ENCODE measurements at places on chromosomes 12 and 14.

DNA sequence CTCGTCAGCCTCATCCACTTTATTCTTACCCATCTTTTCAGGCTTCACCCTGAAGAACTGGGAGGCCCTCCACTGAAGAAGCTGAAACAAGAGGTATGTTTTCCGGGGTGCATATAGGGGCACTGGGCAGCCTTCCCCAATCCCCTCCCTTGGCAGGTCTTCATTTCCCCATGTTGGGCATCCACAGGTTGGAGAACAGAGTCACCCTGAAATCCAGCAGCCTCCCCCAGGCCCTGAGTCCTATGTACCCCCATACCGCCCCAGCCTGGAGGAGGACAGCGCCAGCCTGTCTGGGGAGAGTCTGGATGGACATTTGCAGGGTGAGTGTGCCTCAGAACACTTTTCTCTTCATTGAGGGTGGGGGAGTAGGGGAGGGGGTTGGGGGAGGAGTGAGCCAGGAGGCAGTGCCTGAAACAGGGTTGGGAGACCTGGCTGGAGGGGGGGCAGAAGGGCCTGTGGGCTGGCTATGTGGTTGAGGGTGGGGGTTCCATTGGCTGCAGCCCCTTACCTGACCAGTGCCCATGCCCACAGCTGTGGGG is 4.0 kb downstream of the NAB2 start:
- DNase-seq = no peak

DNA sequence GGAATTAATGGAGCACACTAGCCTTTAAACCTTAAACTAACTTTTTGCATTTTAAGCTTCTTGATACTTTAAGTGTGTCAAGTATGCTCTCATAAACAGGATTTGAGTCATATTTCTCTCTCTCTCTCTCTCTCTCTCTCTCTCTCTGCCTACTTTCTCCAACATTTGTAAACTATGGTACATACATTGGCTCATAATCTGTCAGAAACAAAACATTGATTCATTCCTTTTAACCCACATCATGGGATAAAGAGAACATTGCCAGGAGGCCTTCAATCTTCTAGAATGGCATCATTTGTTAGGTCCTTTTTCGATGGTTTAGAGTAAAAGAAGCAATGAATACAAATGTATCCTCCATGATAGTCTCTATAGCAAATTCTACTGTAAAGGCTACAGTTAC is 81.6 kb upstream of the RERGL start:
- no peak for DNase-seq

DNA sequence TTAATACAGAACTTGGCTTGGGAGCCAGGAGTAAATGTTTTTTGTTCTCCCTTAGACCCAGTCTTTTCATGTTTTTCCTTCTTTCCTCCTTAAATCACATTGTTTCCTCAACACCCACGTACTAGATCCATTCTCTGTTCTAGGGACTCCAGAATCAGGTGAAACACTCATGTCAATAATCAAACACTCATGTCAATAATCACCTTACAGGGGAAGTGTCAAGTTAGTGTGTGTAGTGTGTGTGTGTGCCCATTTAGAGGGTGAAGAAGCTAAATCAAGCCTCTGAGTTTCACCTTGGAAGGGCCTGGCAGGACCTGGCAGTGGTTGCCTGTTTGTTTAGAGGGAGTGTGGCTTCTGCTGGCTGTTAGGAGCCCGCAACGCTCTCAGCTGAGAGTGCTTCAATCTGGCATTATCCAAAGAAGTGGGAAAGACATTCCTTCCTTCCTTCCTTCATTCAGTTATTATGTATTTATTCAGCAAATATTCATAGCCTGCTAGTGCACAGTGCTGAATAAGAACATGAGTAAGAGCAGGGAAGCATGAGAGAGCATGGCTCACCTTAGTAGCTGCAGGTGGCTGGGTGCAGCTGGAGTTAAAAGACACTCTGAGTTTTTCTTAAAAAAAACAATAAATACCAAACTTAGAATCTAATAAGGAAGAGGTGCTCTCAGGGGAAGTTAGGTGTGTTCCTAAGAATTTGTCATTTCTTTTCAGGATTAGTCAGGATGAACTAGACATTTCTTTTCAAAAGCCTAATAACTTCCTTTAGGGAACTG is 17.6 kb upstream of the EID3 start:
- DNase-seq = no peak

DNA sequence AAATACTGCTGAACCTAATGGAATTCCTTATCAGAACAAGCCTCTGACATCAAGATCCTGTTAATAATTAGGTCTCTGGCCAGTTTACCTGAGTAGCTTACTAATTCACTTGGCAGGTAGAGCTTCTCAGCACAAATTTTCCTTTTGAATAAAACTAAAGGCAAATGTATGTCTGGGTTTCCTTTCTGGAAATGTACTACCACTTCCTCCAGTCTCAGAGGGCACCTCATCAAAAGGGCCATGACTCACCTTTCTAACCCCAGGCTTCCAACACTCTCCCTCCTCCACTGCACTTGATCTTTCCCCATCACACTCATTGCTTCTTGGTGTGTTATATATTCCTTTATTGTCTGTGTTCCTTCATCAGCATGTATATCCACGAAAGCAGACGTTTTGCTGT is 90.5 kb downstream of the SLC2A13 start:
- DNase-seq = no peak

GRCh38 chr14:94921456-94921855 is 151.5 kb upstream of the GSC start:
- no peak for DNase-seq

- no peak for DNase-seq
Measured at GRCh38 chr12:126663304-126664094, 1598.3 kb downstream of the AACS start.

DNA sequence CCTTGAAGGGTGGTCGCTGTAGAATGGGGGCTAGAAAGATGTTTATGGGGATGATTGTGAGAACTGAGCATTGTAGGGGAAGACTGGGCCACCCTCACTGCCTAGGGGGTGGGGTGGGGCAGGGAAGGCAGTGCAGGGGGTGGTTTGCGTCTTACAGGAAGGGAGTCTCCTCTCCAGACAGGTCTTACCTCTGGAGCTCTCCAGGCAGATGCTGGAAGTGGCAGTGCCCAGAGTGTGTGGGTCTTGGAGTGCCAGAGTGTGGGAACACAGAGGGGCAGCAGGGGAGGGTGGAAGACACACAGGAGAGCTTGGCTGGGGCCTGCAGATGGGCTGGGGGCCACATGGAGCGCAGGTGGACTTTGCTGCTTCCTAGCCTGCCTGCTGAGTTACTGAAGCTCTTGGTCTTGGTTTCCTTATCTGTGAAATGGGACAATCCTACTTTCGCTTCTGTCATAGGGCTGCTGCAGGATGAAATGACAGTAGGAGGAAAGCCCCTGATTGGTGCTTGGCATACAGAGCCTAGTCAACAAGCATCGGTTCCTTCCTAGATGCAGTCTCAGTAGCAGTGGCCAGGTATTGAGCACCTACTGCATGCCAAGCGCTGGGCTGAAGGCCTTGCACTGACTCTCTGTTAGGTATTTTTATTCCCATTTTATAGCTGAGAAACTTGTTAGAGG is 118.3 kb downstream of the SLC25A47 start:
- DNase-seq = no peak

DNA sequence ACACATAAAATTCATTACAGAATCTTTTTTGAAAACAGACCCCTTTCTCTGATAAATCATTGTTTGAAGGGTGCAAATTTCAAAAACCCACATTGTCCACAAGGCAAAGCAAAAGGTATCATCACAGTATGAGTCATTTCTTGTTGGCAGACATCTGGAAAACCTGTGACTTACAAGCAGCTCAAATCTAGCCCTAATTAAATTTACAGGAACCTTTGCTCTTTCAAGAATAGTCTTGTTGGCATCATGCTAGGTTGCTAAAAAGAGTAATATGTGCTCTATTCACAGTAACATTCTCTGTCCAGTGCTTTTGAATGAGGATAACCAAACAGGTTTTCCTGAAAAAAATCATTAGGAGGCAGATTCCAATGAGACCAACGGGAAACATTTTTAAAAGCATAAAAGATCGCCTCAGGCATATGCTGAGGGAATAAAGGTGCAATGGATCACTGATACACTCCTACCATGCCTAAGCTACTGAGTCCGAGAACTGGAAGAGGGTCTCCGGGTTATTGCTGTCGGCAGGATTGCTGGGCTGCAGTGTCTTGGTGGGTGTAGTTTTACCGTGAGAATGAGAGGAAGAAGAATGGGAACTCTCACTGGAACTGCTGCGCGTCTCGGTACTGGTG is 55.5 kb upstream of the TTC7B start:
- DNase-seq = no peak

- DNase-seq = no peak
Measured at GRCh38 chr12:107511292-107511691, 174.3 kb upstream of the PWP1 start.

- DNase-seq = no peak
Measured at GRCh38 chr14:51072976-51073375, 21.9 kb downstream of the TRIM9 start.

DNA sequence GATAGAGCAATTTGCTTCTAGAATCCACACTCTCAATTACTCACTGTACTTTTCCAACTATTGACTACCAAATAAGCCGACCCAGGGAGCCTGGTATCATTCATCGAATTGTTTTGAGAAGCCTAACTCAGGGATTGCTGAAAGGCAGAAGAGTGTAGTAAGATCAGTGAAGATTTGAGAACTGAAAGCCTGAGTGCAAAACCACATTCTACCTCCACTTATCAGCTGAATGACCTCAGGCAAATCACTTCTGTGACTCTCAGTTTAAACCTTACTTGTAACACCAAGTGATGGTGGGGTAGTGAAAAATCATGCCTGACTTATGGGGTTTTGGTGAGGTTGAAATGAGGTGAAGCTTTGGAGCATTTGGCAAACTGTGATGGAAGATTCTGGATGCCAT is 126.1 kb upstream of the MAX start:
- DNase-seq = no peak

DNA sequence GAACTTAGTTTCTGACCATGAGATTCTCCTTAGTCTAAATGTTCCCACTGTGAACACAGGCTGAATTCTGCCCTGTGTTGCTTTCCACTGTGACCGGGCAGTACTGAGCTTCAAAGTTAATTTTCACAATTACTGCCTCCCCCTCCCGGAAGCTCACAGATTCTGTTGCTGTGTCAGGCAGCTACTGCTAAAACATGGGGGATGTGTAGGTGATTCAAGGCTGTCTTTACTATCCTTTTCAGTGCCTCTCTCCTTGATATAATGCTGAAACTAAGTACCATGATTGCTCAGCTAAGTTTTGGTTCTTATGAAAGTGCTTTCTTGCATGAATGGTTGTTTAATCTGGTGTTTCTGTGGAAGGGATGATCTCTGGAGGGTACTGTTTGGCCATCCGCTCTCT is 428.3 kb upstream of the NOVA1 start:
- DNase-seq = no peak

DNA sequence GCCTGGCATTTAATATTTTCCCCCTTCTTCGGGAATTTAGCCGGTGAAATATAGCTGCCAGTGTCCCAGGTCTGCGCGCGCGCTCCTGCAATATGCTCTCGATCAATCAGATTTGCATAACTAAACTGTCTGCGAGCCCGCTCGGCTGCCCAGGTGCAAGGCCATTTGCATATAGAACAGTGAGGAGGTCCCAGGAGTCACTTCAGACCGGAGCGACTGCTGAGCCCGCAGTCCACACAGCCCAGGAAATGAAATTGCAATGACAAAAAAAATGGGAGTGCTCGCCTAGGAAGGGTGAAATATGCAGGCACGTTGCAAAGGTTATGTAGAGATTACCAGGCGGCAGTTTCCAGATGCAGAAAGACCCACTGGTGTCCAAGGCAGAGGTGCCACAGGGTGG is 228.5 kb downstream of the VRK1 start:
- no peak for DNase-seq

- no peak for DNase-seq
Measured at GRCh38 chr14:63249092-63249491, 44.8 kb downstream of the RHOJ start.

GRCh38 chr14:100293497-100294212 is 12.6 kb downstream of the SLC25A29 start:
- DNase-seq = no peak

GRCh38 chr12:122389677-122390076 is 32.8 kb downstream of the CLIP1 start:
- DNase-seq = no peak

- no peak for DNase-seq
Measured at GRCh38 chr12:93390031-93390430, 12.3 kb downstream of the NUDT4 start.

GRCh38 chr12:129911428-129912049 is 7.7 kb upstream of the TMEM132D start:
- DNase-seq = no peak

DNA sequence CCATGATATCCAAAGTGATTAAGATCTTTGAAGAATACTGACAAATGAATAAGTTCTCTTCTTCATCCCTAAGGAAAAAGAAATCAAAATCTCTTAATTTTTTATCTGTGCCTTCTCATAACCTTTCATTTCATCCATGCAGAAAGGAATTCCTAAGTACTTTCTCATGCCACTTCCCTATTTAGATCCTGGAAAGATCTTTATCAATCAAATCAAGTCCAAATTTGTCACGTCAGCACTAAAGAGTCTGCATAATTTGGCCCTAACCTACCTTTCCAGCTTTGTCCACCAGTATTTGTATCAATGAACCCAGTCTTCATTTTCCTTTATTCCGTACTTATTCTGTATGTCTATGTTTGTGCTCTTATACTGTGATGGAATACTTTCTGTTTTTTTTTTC is 41.2 kb downstream of the VEZT start:
- no peak for DNase-seq

GRCh38 chr14:105090493-105091053 is 25.3 kb upstream of the GPR132 start:
- peak; percentile 79 for DNase-seq

DNA sequence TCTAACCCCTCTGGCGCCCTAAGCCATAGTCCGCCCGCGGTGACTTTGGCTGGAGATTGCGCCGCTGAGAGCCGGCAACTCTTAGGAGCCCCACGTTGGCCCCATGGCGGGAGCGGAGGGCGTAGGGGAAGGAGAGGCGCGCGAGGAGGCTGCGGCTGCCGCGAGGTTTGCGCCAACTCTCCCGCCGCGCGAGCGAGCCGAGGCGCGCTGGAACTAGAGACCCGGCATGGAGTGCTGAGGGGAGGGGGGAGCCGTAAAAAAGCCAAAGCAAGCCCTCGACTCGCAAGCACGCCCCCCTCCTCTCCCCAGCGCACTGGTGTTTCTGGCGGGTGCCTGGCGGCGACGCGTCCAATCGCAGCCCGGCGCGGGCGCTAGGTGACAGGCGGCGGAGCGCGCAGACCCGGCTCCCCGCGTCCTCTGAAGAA is at the start of gene SYT10:
SYT10 (minus strand) TSS at position 233 of the 425 bp plus-strand sequence. CDS start 297 bp downstream, outside the sequence.
- no peak for DNase-seq

DNA sequence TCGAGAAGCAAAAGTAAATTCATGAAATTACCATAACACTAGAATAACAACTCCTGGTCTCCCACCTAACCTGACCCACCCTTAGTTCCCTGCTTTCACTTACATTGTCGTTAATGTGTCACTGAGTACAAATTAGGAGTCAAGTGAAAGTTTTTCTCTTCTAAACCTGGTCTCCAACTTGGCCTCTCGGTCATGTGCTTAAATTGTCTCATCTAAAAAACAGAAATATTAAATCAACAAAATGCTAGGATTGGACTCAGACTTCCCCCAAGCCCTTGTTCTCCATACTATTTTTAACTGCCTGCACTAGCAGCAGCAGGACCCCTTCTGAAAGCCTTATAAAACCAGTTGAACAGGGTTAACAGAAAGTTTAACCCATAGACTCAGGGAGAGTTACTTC is 1.8 kb upstream of the BTG1 start:
- DNase-seq = no peak

- DNase-seq = no peak
Measured at GRCh38 chr14:99327458-99328250, 55.7 kb upstream of the BCL11B start.

Measured in tibial nerve (tissue), 4 donors.